ENCODE measurements at places on chromosomes 3 and 15.

- no peak for DNase-seq
Observed at GRCh38 chr3:66597308-66597863, 96.6 kb upstream of the LRIG1 start.

GRCh38 chr3:109772520-109772919 is 435.2 kb upstream of the DPPA4 start:
- no peak for DNase-seq

- DNase-seq: no peak
Observed at GRCh38 chr3:18446149-18446825, 21.1 kb upstream of the SATB1 start.

DNA sequence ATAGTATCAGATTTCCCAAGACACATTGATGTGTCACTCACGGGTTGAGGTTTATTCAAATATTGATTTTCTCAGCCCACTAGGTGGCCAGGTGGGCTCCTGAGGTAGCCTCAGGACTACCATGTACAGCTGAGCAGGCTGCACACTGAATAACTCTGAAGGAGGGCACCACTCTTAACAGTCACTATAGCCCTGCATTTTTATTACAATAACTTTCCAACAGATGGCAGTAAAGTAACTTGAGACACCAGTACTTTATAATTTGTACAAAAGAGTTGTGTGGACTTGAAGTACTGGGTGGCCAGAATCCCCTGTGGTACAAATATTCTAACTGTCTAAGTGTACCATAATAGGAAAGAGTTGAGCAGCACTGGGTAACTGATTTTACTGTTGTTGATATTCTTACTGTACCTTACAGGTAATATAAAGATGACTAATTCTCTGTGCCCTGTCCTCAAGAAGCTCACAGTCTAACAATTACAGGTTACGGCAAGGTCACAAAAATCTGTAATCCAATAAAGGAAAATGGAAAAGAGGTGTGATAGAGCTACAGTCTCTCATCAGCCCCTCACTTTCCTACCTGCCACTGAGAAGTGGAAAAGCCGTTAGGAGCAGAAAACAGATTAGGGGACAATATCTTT is 76.0 kb downstream of the ETFA start:
- no peak for DNase-seq

GRCh38 chr15:59180945-59181600 is 25.6 kb upstream of the LDHAL6B start:
- no peak for DNase-seq

- DNase-seq: no peak
Observed at GRCh38 chr3:149523512-149524299, 49.2 kb downstream of the TM4SF4 start.

- no peak for DNase-seq
Observed at GRCh38 chr3:132378-132777, 64.2 kb upstream of the CHL1 start.

DNA sequence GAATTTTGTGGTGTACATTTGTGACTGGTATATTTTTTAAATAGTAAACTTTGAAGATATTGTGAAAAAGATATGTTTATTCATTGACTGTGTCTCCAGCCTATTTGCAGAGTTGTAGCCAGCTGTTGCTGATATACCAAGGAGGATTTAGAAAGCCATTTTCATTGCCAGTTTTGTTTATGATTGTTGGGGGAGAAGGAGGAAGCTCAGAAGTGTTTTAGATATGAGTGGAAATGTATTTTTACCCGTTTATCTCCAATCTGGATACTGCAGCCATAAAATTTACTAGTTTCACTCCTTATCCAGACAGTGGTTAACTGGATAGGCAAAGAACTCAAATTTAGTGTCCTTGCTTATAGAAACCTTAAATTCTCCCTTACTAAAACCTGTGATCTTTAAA is 18.8 kb downstream of the ATP11B start:
- DNase-seq: no peak

GRCh38 chr3:186509423-186509822 is 34.8 kb downstream of the CRYGS start:
- DNase-seq: no peak

GRCh38 chr15:75994220-75994619 is 18.0 kb downstream of the NRG4 start:
- no peak for DNase-seq

DNA sequence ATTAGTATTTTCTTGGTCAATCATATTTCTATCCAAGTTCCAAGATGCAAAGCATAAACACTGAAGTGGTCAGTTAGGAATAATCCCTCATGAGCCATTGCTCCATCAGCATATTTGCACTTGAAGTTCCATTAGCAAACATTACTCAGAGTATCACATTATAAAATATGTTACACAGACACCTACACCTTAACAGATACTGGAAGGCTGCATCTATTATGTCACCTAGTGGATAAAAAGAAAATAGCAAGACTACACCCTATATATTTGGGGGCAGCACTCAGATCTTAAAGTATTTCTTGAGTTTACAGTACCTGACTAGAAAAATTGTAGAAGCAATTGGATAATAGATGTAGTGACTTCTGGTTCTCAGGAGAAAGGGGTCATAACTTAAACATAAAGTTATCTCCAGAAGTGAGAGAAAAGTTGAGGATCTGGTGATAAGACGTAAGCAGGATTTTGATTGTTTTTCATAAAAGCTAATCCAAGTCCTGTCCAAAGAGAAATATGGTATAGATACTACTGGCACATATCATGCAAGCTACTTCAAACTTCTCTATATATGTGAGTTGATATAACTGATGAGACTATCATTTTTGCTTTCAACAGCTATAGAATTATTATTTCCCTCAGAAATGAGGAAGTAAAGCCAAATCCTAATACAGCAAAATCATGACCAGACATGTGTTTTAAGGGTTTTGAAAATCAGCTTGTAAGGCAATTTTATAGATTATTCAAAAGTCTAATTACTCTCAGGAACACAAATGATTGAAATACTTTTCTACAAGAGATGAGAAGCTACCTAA is 422.2 kb downstream of the GBE1 start:
- no peak for DNase-seq
